Left colon (tissue), 2 donors: ENCODE measurements at places on chromosomes 3 and 15. TPM values are rescaled to one million over a fixed set of nuclear protein-coding genes. Genes with fewer than 3 reads are reported as not detected.

DNA sequence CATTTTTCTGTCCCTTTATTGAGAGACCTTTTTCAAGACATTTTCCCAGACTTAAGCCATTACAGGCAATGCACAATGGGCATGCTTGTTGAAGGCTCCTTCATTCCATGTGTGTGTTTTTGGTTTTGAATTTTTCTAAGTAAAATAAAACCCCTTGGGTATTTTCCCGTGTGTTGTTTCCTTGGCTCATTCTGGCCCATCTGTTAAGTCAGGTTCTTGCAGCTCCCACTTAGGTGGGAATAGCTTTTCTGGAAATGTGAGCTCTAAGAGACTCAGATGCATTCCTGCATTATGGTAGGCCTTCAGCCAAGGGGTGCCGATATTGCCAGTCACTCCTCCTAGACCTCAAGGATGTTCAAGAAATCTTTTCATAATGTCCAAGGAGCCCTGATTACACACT is 314.9 kb downstream of the CACNA2D3 start:
- DNase-seq = no peak

Gene TMCO5A
- not detected for total RNA-seq

GRCh38 chr15:58329781-58330671 is 101.8 kb upstream of the LIPC start:
- DNase-seq = peak; percentile 65

DNA sequence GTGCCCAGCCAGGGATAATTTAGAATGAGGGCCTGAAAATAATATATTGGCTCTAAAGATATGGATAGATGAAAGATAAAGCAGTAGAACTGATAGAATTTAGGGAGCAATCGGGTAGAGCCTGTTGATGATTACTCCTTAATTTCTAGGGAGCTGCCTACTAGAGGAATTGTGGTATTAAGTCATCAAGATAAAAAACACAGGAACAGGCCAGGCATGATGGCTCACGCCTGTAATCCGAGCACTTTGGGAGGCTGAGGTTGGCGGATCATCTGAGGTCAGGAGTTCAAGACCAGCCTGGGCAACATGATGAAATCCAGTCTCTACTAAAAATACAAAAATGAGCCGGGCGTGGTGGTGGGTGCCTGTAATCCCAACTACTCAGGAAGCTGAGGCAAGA is 130.4 kb downstream of the PCCB start:
- DNase-seq = no peak

DNA sequence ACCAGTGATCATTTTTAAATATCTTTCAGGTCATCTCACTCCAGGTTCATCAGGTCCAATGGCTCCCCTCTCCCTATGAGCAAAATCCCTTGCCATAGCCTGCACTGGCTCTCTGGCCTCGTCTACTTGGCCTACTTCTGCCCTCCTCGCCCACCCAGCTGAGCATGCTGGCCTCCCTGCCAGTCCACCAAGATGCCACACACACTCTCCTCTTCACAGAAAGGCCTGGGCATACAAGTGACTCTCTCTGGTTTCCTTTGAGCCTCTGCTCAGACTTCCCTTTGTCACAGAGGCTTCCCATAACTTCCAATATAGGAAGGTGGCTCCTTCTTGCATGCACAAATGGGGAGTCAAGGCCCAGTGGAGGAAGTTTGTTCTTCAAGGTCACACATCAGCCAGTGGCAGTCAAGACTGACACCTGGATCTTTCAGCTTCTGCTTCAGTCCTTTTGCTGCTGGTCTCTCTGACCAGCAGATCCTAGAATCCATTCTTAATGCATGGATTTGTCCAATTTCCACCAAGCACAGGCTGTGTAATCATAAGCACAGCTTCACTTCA is 223.2 kb upstream of the HES1 start:
- no peak for DNase-seq

Gene GUCA1C
- not detected for total RNA-seq

DNA sequence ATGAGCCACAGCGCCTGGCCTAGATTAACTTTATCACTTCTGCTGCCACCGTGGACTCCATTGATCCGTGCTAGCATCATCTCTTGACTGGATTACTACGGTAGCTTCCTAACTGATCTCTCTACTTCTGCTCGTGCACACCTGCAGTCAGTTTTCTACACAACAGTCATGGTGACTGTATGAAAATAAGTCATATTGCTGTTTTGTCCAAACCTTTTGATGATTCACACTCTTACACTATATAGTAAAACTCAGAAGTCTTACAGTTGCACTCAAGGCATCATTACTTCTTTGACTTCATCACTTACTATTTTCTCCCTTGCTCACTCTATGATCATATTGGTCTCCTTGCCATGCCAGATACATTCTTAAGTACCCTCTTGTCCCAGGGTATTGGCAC is 10.1 kb downstream of the PDCD6IP start:
- DNase-seq = no peak

GRCh38 chr3:12750223-12750622 is 8.8 kb downstream of the TMEM40 start:
- DNase-seq = no peak

GRCh38 chr3:5285439-5285838 is 97.9 kb downstream of the EDEM1 start:
- DNase-seq = no peak

DNA sequence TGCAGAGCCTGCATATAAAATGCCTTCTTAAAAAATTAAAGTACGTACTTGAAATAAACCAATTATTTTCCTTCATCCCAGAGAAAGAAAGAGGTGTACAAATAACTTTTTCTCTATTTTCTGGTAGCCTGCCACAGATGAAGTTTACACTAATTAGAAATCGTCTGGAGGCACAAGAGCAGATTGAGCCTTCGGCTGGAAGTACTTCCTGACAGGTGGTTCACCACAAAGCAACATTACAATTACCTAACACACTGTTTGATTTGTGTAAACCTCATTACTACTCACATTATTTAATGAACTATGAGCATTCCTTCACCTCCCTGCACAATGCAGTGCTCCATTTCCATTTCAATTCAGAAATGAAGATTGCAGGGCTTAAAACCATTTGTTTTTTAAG is 856.1 kb downstream of the SI start:
- no peak for DNase-seq

Gene IQCF5
- total RNA-seq = not detected

- no peak for DNase-seq
Observed at GRCh38 chr3:32837366-32837765, 19.6 kb downstream of the TRIM71 start.

Gene CILP
- 13.4 TPM for total RNA-seq

DNA sequence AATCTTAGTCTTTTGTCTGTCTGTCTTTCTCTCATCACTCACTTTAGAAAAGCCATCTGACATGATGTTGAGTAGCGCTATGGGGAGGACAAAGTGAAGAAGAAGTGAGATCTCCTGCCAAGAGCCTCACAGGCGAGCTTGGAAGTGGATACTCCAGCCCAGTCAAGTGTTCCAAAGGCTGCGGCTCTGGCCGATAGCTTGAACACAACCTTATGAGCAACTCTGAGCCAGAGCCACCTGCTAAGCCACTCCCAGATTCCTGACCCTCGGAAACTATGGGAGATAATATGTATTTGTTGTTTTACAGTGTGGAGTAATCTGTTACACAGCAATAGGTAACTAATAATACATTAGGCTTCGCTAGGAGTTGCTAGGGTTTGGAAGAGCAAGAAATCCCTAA is 76.2 kb downstream of the MB21D2 start:
- DNase-seq = no peak

DNA sequence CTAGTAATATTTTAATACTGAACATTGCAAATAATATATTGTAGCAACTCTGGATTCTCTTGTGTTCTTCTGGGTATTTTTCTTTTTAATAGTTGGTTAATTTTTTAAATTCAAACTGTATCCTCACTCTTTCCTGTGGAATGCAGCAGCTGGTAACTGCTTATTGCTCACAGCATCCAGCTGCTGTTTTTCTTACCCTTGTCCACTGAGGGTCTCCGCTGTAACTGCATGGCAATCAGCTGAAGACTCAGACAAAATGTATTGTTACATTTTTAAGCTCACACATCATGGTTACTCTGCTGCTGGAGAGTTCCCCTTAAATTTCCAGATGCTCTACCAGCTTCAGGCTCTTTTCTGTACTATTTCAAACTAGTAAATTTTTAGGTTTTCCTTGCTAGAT is 227.6 kb downstream of the MBNL1 start:
- DNase-seq = no peak

Gene GALK2
- 34.9 TPM for total RNA-seq

Gene ACAN
- total RNA-seq = 0.21 TPM

Gene TNFAIP8L3
- total RNA-seq = 12.7 TPM

DNA sequence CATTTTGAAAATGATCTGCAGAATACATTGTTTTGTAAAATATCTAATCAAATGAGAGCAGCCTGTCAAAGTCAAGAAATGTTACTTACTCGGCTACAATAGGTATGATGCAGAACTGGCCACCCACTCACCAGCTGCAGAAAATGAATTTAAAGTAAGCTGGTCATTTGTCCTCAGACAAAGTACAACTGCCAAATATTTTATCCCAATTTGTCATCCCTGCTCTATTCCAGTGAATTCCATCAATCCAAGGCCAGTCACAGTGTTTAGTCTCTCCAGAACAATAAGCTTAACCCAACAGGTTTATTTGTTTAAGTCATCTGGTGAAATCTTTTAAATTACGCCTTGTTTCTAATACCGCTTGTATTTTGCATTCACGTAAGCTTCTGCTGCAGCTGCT is 46.6 kb upstream of the TCF12 start:
- no peak for DNase-seq

Gene ADCY5
- total RNA-seq = 17.4 TPM

Gene LRRIQ4
- total RNA-seq = 0.22 TPM

Gene SRGAP3
- total RNA-seq = 8.0 TPM

DNA sequence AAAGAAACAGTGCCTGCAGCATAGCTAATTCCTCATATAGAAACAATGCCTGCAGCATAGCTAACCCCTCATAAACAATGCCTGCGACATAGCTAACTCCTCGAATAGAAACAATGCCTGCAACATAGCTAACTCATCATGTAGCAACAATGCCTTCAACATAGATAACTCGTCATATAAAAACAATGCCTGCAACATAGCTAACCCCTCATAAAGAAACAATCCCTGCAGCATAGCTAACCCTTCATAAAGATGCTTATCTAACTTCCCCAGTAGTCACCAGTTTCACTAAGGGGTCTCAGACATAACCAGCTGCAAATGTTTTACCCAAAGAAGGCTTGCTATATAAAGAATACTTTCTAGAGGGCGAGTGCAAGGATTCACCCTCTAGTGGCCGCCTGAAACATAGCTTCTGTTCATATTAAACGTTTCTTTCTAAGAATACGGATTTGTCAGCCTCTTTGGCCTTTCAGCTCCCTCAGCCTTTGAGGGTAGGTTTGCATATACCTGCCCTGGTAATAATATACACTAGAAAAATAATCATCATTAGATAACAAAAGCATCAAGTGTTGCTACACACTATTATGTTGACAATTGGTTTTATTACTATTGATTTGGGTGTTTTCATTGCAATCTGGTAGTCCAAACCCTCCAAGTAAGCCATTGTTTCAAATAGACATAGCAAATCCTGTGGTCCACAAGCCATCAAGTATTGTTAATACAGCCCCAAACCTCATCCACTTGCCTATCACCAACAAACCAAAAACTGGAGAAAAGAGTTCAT is 44.4 kb upstream of the FAN1 start:
- DNase-seq = no peak

DNA sequence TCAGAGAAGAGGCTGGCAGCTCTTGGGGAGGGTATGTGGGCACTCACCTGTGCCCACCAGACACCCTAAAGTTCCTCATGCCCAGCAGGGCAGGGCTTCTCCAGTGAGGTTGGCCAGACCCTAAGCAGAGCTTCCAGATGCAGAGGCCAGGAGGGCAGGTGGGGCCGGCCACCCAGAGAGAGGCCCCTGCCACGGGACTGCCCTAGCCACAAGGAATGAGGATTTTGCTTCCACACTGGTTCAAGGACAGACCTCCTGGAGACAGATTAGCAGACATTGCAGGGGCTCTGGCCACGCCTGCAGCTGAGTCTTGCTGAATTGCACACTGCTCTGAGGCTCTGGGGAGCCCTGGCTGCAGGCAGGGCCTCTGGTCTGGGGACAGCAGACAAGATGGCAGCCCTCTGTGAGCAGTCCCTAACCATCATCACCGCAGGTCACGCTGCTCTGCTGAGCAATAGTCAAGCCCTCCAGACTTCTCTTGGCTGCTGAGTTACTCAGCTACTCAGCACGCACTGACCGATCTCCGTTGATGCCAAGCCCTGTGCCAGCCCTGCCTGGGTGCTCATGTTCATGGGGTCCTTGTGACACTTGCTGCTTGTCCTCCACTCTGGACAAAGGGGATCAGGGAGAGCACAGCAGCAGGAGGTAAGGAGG is 117.4 kb upstream of the ABHD17C start:
- DNase-seq = no peak

Gene THPO
- not detected for total RNA-seq

Gene TRIM42
- total RNA-seq = not detected
